Activated CD4-positive, alpha-beta T cell treated with anti-CD3 and anti-CD28 coated beads, Interleukin-2, amount 50 U/mL, for 1 hour (primary cell): ENCODE measurements at places on chromosomes 16 and 17.
A peak's percentile ranks its signal among the peaks of the same experiment; 100 is the strongest.

DNA sequence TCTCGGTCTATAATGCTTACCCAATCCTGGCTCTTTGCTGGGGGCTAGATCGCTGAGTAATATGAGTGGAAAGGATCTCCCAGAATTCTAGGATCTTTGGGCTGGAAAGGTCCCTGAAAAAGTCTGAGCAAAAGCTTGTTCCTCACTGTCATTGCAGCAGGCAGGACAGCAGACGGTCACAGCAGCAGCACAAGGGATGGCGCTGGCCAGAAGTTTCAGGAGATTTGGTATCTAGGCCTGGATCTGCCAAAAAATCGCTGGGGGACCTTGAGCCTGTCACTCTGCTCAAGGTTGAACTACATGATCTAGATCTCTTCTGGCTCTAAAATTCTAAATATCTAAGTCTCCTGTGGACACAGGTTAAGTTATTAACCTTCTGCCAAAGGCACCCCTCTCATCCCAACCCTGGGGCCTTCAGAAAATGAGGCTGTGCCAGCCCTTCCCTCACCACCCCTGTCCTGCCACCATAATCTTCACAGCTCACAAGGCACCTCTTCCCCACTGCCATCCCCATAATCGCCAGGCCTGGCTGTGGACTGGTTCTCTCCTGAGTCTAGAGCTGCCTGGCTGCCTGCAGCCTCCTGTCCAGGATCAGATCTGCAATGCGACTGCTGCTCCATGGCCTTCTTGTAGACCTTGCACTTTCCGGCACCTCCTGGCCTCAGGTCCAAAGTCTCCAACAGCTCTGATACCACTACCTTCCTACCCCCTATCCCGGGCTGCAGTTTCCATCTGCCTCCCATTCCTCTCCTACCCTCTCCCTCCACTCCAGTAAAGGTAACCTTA lies 10.2 kb downstream of the MYO18A start:
- no peak for DNase-seq

DNA sequence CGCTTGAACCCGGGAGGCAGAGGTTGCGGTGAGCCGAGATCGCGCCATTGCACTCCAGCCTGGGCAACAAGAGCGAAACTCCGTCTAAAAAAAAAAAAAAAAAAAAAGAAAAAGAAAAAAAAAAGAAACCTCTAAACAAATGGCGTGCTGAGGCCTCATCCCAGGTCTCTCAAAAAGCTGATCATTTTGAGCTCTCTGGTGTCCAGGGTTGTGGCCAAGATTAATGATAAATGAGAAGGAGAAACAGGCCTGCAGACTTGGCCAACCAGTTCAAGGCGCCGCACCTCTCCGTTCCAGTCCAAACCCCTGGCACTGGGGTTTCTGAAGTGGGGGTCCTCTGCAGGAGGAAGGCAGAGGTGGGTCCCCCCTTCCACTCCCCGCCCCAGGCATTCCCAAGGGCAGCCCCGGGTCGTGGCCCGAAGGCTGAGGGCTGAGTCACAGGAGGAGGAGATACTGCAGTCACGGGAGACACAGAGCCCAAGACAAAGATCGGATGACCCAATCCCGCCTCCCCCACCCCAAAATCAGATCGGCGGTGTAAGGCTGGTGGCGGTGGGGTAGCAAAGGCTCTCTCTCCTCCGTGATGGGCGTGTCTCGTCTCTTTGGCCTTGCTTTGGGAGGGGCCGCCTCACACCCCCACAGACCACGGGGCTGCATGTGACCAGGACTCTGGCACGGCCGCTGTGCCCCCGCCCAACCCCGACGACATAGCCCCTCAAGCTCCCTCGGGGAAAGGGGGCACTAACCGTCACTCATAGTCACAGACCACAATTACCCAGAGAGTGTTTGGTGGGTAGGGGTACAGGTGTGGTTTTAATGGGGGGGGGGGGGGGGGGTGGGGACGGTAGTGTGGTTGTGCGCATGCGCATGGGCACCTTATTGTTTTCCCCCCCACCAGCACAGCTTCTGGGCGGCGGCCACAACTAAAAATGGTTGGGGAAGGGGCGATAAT lies 1.1 kb downstream of the VAT1 start:
- peak; percentile 38 for DNase-seq

GRCh38 chr16:57266531-57267260 lies 17.8 kb downstream of the PLLP start:
- DNase-seq = peak; percentile 46

- DNase-seq = no peak
These were observed 110.6 kb downstream of the PRKCA start for GRCh38 chr17:66412857-66413558.

- DNase-seq = no peak
These were observed 4.5 kb upstream of the MEIOB start for GRCh38 chr16:1876468-1876867.

GRCh38 chr16:27650073-27650701 lies 100.2 kb downstream of the KATNIP start:
- DNase-seq = no peak

DNA sequence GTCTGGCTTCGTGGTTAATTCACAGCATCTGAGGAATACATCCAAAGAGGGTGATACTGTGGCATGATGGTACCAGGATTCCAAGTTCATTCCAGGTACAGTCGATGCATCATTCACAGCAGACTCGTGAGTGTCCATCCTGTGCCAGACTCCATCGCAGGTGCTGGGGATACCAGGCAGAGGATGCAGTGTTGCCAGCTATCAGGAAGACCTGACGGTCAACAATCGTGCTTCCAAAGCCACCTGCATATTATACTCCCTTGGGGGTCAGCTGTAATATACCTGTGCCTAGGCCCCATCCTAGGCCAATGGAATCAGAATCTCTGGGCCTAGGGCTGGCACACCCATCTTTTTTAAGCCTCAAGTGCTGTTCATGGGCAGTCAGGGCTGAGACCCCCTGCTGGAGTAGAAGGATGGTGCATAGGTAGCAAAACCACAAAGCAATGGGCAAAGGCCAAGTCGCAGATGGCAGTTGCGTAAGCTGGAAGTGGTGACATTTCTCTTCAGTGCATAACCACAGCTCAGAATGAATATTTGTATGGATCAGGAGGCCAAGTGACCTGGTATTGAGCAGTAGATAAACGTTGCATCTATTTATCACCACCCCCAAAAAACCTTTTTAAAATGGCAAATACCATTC lies 42.9 kb upstream of the C16orf78 start:
- no peak for DNase-seq

DNA sequence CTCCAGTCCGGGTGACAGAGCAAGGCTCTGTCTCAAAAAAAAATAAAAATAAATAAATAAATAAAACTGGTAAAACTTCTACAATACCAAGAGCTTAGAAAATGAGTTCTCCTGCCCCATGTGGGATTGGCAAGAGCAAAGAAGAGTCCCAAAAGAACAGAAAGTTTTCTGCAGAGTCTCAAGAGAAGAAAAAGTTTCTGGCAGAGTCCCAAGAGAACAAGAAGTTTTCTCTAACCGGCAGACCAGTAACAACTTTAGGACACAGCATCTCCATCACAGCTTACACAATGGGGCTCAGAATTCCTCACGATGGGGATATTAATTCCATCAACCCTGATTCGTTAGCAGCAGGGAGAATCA lies 1.1 kb downstream of the SLC39A11 start:
- DNase-seq = no peak

GRCh38 chr16:52547004-52547833 lies at the start of gene TOX3:
Gene TOX3, minus strand, starts transcription at chr16:52547143. Its CDS starts 420 bp downstream, at chr16:52546723.
- DNase-seq = no peak

- DNase-seq = peak; percentile 8
These were observed 16.6 kb downstream of the RMI2 start for GRCh38 chr16:11361701-11362451.
